ENCODE measurements at places on chromosomes 7 and 10. TPM values are rescaled to one million over a fixed set of nuclear protein-coding genes. Genes with fewer than 3 reads are reported as not detected.

Gene DOCK4
- 5.7 TPM for polyA plus RNA-seq

DNA sequence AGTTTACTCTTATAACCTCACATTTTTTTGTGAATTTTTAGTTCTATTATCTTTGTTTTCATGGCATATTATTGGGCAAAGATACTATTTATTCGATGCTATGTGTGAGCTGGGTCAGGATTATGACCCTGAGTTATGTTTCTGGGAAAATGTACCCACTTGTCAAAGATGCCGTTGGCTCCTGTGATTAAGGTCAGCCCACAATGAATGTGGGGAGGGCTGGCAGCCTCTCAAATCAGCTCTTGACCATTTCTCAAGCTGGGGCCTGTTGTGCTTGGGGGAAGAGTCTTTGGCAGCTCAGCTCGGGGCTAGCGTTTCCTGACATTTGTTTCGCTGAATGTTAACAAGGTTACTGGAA is 97.5 kb downstream of the TCF7L2 start:
- peak; percentile 81 for DNase-seq

- DNase-seq: no peak
These were observed 59.2 kb downstream of the OR13A1 start for GRCh38 chr10:45256246-45256645.

Gene BET1
- 19.1 TPM for polyA plus RNA-seq
